Transverse colon (tissue), 4 donors: ENCODE measurements at places on chromosomes 1 and 21.

- DNase-seq = no peak
Observed at GRCh38 chr1:193103759-193104501, 1.3 kb downstream of the GLRX2 start.

- peak; percentile 31 for DNase-seq
Observed at GRCh38 chr1:45299981-45300668, 26.6 kb upstream of the HPDL start.

- DNase-seq = no peak
Observed at GRCh38 chr1:246565751-246566127, 322 bp downstream of the TFB2M start.

DNA sequence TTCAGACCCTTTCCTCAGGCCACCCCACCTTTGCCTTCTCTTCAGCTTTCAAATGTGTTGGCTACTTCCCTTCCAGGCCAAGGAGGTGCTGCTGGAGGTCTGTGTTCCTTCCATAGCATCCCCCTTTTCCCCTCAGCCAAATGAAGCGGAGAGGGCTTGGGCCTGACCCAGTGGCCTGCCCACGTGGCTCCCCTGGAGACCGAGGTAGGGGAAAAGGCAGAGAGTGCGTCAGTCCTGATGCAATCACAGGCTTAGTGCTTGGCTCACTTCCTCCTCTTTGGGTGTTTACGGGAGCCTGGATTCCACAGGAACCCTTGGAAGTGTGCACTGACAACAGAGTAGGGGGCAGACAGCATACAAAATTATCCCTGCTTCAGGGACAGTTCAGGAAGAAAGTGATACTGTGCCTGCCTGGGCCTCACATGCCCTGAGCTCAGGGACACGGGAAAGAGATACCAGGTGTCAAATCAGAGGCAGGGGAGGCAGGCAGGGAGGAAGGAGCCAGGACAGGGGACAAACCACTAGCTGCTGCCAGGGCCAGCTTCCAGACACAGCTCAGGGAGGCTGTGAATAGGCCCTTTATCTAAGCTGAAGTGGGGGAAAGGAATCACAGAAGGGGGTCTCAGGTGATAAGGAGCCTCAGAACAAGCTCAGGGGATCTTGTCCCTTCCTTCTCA is 16.6 kb upstream of the PTP4A2 start:
- peak; percentile 82 for DNase-seq

DNA sequence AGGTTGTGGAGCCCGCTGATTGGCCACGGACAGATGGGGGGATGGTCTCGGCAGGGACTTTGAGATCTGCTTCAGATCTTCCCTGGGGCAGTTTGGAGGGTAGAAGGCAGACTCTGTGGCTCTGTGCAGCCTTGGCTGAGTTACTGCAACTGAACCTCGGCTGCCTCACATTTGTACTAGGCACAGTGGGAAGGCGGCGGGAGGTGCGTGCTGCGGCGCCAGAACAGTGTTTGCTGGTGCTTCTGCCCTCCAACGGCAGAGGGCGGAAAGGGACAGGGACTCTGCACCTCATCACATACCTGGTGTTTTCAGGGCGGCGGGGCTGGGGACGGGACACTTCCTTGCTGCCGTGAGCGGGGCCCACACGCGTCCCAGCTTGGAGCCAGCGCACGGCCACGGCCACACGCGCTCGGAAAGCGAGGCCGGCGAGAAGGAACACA is 26.2 kb downstream of the SLC66A1 start:
- DNase-seq = no peak

GRCh38 chr1:35539824-35540261 is 17.4 kb downstream of the KIAA0319L start:
- DNase-seq = no peak

DNA sequence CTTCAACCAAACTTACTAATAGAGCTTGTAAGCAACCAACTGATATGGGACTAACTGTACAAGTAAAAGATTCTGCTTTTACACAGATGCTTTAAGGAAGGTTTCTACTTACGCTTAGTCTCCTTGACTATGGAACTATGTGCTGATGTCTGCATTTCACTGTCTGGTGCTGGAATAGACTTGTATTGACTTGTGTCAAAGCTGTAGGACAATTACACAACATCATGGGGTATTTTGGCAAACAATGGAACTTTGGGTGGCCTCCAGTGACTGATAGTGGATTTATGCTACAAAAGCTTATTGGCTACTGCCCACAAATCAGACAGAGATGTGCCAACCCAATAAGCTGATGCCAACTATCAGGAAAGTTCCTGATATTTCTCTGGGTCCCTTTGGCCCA is 10.6 kb downstream of the CBR1 start:
- no peak for DNase-seq

- DNase-seq = no peak
Observed at GRCh38 chr1:246794828-246795671, 70.8 kb downstream of the SCCPDH start.

DNA sequence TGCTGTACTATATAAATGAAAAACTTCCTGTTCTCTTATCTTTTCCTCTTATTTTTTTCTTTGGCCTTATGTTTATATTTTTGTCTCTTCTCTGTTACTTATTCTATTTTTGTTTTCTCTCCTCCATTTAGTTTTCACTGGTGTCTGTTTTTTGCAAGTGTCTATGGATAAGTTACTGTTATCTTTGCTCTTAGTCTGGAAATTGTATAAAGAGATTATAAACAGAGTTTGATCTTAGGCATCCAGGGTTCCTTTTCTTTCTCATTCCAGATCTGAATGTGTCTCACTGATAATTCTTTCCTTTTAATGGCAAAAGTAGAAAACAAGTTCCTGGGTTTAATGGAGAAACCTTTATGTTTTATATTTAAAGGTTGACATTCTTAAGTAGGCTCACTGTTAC is 34.5 kb downstream of the MAN1A2 start:
- no peak for DNase-seq

GRCh38 chr1:159778266-159778665 is 2.5 kb upstream of the DUSP23 start:
- no peak for DNase-seq

GRCh38 chr1:224266915-224267856 is 62.8 kb downstream of the NVL start:
- no peak for DNase-seq

DNA sequence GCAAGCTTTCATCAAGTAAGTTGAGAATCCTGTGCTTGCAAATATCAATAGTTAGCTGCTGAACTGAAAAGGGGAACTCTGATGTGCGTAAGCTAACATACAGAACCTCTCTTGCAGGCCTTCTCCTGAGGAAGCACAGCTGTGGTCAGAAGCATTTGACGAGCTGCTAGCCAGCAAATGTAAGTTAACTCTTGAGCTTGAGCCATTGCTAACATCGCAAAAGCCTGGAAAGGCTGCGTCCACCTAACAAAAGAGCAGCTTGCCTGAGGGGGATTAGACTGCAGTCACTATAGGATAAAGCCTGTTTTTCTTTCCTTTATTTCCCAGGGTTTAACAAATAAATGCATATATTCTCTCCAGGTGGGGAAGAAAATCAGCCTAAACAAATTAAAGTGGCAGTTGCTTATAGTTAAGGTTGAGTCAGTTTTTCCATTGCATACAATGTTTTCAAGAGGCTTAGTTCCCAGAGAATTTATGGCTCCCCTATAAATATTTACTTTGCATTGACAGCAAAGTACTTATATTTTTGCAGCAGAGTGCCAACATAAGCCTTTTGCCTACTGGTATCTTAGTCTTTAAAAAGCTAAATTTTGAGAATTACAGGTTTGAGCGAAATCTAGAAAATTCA is 1.5 kb downstream of the RGS2 start:
- peak; percentile 24 for DNase-seq
